ENCODE measurements at places on chromosomes 16 and 17.

GRCh38 chr17:55842405-55843158 is 91.7 kb downstream of the PCTP start:
- DNase-seq = no peak

- DNase-seq = peak; percentile 70
These were observed 26.2 kb upstream of the OSGIN1 start for GRCh38 chr16:83926726-83927397.

DNA sequence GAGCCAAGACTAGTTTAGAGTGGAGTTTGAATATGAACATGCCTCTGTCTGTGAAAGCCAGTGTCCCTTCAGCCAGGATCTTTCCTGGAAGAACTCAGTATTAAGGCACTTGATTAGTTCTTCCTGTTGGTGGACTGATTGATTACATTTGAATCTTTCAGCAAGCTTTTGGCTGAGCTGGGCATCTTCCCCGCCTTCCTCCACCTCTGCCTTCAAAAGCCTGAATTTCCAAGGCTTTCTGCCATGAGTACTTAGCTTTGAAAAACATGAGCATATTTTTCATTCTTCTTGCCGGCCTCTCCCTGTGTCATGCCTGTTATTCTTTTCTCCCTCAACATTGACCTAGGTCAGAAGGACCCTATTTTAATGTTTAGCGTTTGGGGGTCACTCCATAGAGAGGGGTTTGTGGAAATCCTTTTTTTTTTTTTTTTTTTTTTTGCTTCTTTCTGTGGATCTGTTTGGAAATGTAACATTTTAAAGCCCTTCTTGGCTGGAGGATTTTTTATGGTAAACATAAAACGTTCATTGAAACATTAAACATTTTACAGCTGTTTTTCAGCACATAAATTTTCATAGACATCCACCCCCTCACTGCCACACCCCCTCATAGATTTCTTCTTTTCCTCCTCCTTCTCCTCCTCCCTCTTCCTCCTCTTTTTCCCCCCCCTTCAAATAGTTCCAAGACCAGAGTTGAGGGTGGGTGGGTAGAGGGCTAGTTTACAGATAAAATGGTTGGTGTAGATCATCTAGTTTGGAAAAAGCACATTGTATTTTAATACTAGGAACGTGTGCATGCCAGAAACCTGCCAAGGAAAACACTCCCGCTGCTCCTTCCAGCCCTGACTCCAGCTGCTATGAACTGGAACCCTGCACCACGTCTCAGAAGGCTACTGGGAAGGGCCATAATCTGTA is 645.9 kb downstream of the WWOX start:
- no peak for DNase-seq

DNA sequence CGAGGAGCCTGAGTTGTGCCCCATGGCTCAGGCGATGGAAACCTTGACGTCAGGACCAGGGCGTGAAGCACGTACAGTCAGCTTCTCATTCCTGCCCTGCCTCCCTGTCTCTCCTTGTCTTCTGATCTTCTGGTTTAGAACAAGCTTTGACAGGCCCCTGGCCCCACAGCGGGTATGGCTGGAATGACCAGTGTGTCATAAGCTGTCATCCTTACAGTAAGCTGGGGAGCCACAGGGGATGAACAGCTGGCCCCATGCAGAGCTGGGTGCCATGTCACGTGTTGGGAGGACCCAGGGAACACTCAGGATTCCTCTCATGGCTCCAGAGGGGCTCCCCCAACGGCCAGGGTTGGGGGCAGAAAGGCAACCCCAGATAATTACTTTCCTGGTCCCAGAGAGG is 157.6 kb upstream of the PLCG2 start:
- DNase-seq = no peak

- peak; percentile 34 for DNase-seq
These were observed 31.0 kb upstream of the RHOT1 start for GRCh38 chr17:32111141-32111771.

- no peak for DNase-seq
These were observed 45.9 kb upstream of the GNAO1 start for GRCh38 chr16:56145369-56145768.

Data from activated T-cell treated with anti-CD3 and anti-CD28 coated beads, Interleukin-2, amount 50 U/mL, for 1 hour (primary cell).